Activated CD4-positive, alpha-beta T cell treated with anti-CD3 and anti-CD28 coated beads, Interleukin-2, amount 50 U/mL, for 48 hours (primary cell): ENCODE measurements at places on chromosomes 2 and 18.

DNA sequence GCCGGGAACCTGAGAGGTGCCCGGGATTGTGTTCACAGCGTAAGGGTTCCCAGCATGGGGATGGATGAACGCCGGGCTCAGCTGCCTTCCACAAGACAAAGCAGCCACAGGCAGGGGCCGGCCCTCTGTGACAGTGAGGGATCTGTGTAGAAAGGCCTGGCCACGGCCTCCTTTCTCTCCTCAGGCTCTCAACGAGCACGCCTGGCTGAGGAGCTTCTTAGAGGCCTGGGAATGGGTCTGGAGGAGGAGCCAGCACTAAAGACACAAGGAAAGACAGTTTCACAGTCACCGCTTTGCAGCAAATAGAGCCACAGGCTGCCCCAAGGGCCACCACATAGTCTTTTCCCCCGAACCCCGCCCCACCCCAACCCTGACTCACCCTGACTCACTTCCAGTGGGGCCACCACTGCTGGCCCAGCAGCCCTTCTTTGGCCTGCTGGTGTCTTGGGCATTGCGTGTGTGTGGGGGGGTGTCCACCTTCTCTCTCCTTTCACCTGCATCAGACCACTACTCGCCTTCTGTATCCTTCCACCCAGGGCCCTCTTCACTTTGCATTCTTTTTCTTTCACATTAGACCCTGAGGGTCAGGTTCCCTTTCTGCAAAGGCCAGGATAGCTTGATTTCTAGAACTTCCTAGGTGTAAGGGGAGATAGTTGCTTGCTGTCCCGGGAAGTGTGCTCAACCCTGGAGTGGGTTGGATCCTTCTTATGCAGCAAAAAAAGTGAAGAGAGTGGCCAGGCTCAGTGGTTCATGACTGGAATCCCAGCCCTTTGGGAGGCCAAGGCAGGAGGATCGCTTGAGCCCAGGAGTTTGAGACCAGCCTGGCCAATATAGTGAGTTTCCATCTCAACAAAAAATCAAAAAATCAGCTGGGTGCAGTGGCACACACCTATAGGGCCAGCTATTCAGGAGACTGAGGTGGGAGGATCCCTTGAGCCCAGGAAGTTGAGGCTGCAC is 19.3 kb upstream of the HPCAL1 start:
- DNase-seq, result peak; percentile 32

DNA sequence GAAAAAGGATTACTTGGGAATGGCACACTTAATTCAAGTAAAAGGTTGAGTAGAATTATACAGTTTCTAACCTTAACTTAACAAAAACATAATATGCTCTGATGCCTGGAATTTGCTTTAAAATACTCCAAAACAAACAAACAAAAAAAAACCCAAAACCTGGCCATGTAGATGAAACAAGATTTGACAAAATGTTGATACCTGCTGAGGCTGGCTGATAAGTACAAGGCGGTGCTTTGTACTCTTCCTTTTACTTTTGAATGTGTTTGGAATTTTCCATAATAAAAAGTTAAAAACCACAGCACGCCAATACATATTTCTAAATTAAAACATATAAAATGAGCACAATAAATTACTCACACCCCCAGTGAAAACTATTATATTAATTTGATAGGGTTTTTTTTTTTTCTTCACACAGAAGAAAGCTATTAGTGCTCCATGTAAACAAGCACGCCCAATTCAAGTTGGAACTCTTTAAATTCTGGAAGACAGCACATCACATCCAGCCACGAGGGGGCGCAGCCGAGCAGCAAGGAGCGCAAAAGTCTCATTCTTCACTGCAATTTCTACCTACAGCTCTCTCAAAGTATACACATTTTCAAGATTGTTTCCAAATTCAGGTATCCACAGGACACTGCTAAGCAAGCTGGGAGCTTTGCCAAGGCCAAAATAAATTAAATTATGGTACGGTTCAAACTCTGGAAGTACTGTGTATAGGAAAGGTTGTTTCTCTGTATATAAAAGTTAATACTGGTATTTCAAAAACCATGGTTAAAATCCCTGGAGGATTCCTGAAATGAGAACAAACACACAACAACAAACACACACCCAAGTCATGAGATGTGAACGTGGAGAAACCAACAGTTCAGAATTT is 7.5 kb downstream of the SERTAD2 start:
- DNase-seq, result peak; percentile 92

- no peak for DNase-seq
These were observed 40.3 kb downstream of the ASB1 start for GRCh38 chr2:238467062-238467461.

DNA sequence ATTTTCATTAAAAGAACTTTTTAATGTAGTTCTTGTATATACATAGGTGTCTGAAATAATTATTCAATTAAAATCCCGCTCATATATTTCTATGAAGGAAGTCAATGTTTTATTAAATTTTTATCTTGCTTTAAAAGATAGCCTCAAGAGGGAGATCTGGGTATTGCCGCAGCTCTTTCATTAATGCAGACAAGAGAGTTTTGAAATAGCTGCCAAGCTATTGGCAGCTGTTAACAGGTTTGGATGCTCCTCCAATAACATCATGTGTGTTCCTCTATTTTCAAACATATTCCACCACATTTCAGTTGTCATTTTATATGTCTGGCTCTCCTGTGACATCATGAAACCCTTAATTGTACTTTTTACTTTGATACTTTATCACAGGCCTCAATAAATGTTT is 12.9 kb upstream of the NT5C1B start:
- no peak for DNase-seq

DNA sequence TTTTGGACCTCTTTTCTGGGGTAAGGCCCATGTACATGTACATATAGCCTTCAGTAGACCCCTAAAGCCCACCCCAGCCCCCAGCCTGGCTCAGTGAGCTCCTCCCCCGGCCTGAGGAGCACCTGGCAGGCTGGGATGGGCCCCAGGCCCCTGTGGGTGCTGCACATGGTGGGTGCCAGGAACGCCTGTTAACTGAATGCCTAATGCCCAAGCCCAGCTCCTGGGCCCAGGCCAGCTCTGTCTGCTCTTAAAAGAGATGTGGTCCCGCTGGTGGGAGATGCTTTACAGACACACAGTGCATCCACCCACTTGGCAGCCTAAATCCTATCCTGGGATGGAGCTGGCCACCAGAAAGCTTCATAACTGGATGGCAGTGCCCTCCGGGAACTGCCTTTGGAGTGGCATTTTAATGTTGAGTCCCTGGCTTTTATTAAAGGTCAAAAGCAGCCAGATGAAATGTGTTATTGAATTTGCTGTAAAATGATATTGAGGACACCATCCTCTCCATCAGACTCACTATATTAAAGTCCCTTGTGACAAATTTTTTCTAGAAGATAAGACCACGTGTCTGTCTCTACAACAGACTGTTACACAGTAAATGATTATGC is 7.7 kb upstream of the OXER1 start:
- DNase-seq, result no peak

- DNase-seq, result peak; percentile 36
These were observed 52.0 kb downstream of the KIF5C start for GRCh38 chr2:148926981-148927401.

- no peak for DNase-seq
These were observed 680 bp upstream of the LBH start for GRCh38 chr2:30230497-30231211.

DNA sequence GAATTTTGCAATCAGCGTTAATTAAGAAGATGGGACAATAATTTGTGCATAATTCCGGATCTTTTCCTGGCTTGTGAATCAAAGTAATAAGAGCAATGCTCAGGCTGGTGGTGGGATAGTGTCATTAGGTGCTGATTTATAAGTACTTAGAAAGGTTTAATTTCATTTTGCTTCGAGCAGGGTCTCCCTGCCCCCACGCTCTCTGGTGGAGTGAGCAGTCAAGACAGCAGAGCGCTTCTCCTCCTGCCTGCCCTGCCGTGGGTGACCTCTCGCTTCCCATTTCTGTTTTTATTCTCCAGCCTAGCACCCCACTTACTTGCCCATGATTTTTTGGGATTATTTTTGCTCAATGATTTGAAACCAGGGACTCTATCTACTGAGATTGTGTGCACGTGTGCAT is 7.1 kb downstream of the ASB18 start:
- no peak for DNase-seq

DNA sequence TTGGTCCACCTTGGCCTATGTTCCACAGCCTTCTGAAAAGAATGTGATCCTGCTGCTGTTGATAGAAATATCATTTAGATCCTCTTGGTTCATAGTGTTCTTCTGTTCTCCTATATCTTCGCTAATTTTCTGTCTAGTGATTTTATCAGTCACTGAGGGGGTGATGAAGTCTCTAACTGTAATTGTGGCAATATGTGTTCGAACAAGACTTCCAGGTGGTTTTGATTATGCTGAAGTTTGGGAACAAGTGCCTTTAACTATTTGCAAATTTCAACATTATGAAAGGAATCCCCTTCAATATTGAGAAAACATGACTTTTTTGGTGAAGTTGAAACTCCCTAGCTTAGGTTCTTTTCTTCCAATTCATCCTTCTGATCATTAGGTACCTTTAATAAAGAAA is 140.4 kb downstream of the MTX2 start:
- no peak for DNase-seq

- DNase-seq, result no peak
These were observed 47.4 kb downstream of the CACNB4 start for GRCh38 chr2:152051436-152051835.

GRCh38 chr2:209391776-209392401 is 32.0 kb upstream of the MAP2 start:
- DNase-seq, result no peak

- DNase-seq, result no peak
These were observed 317.6 kb upstream of the NCKAP5 start for GRCh38 chr2:133885847-133886246.

- DNase-seq, result no peak
These were observed 28.6 kb upstream of the VIT start for GRCh38 chr2:36667931-36668330.

DNA sequence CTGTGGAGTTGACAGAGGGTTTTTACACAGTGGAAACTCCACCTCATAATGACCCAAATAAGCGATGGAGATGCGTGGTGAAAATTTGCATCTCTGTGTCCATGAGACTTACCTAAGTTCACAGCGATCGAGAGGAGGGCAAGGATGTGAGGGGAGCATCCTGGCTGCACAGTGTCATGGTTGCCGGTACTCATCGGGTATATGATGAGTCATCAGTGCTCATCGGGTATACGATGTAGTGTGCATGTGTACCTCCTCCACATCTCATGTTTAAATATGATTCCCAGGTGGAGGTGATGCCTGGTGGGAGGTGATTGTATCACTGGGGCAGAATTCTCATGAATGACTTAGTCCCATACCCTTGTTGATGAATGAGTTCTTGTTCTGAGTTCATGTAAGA is 233.5 kb downstream of the MYT1L start:
- DNase-seq, result no peak

- DNase-seq, result no peak
These were observed 191.4 kb downstream of the LDLRAD4 start for GRCh38 chr18:13409997-13410396.

DNA sequence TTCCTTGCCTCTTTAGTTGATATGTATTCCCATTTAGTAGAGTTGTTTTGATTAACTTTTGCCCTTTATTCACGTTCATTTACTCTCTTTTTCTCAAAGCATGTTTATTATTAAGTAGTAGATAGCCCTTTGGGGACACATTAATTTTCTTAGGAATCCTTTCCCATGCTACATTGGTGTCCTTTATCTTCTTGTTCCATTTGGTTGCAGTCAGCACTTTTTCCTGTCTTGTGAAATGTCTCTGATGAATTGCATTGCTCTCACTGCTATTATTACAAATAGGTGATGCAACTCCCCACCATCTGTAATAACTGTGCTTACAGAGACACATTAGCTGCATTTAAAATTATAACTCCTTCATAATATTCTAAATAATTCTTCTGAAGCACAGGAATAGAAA is 428.5 kb upstream of the CNTNAP5 start:
- no peak for DNase-seq

- no peak for DNase-seq
These were observed 311.3 kb upstream of the KLHL29 start for GRCh38 chr2:23073671-23074070.

- no peak for DNase-seq
These were observed 16.7 kb upstream of the TMEM177 start for GRCh38 chr2:119662297-119662696.

GRCh38 chr18:36692371-36692770 is 136.4 kb downstream of the TPGS2 start:
- DNase-seq, result no peak

DNA sequence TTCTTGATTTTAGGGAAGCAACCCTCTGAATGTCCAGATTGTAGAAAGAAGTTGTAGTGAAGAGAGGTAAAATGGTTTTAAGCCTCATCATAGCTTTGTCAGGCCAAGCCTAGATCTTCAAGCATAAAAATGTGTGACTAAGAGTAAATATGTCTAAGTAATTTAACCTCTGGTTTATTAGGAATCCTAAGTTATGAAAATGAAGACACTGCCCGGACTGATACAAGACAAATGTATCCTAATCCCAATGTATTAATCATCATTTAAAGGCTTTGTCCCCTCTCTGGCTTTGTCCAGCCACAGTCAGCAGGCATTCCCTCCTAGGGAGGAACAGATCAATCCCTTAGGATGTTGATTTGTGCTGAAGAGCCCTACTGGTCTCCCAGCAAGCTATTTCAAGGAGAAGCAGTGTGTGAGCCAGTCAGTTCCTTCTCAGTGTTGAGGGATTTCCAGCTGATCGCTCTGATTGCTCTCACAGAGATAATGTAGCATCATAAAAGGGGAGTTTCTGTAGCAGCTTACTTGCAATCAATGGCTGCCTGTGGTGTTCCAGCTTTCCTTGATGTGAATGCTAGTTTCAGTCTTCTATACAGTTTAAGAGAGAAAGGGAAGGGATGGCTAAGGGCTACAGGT is 796.1 kb downstream of the EPHA4 start:
- no peak for DNase-seq

DNA sequence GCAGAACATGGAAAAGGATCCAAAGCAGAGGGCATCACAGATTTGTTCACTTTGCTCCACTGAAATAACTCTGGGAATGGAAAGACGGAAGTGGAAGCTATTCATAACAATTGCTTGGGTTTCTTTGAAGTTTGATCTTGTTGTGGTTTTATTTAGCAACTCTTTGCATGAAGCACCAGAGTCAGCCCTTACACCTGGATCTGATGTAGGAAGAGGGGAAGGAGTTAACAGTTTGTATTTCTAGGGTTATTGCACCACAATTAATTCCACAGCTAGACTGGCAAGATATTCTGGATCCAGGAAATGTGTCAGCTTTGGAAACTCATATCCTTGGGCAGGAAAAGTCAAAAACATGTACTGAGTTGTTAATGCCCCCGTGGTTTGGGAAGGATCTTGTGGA is 1143.4 kb downstream of the CNTNAP5 start:
- DNase-seq, result no peak

- no peak for DNase-seq
These were observed 71.1 kb upstream of the GULP1 start for GRCh38 chr2:188220535-188220934.
